ENCODE measurements at places on chromosomes 2 and 18. TPM values are rescaled to one million over a fixed set of nuclear protein-coding genes. Genes with fewer than 3 reads are reported as not detected.

The LPIN1 gene
- 38.4 TPM for total RNA-seq

GRCh38 chr2:216013080-216013909 is at the start of gene MREG:
MREG (minus strand) TSS chr2:216013551; CDS start chr2:216013327, 224 bp downstream.
- DNase-seq: peak; percentile 78

DNA sequence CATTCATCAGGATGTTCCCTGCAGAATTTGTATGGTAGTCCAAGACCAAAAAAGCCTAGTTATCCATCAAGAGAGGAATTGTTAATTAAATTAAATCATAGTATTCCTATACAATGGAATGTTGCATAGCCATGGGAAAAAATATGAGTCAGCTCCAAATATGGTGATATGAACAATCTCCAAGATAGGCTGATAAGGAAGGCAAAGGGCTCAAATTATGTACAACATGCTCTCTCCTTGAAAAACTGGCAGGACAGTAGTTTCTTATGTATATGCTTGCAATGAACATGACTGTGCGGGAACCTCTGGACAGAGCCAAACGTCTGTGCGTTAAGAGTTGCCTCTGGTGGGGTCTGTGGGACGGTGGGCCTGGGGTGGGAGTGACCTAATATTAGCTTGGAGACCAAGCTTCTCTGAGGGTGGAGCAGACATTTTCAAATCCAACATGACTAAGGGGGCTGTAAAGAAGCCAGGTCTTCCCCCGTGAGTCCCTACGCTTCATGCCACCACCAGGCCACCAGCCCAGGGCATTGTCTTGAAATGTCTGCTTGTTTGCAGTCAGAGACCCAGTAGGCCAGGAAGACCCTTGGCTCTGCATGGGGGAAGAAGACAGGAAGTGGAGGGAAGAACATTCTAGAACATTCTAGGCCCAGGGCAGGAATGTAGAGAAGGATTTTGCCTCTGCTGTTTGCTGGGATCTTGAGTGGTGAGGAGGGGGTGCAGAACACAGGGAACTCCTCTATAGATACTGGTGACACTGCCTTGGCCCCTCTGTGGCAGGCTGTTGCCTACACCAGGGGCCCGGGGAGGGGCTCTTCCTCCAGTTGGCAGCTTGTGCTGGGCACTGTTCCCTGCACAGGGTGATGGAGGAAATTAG is 244.0 kb upstream of the HS6ST1 start:
- no peak for DNase-seq

- no peak for DNase-seq
Measured at GRCh38 chr2:74227646-74228045, 29.2 kb downstream of the MTHFD2 start.

The IKZF2 gene
- 11.1 TPM for total RNA-seq

DNA sequence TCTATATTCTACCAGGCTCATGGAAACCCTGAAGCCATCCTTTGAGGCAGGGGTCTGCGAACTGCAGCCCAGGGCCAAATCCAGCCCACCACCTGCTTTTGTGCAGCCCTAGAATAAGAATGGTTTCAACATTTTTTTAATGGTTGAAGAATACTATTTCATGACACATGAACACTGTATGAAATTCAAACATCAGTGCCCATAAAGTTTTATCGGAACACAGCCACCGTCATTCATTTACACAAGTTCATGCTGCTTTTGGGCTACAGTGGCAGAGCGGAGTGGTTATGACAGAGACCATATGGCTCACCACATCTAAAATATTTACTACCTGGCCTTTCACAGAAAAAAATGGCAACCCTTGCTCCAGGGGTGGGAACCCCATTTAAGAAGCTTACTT is 124.2 kb upstream of the EPAS1 start:
- no peak for DNase-seq

GRCh38 chr2:110807522-110807921 is 75.1 kb downstream of the ACOXL start:
- DNase-seq: no peak

DNA sequence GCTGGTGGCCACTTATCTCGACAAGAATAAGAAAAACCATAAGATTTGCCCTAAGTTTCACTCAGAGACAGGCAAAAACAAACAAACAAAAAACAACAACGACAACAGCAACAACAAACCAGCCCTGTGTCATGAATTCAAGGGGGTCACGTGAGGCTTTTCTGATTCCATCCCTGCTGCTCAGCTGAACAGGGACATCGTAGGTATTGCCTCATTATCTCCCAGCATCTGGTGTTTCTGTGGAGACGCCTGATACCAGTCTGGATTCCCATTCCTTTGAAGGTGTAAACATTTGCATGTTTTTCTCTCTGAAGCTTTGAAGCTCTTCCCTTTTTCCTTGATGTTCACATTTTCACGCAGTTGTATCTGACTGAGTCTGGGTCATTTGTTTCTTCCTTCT is 117.4 kb downstream of the KCNF1 start:
- DNase-seq: no peak

DNA sequence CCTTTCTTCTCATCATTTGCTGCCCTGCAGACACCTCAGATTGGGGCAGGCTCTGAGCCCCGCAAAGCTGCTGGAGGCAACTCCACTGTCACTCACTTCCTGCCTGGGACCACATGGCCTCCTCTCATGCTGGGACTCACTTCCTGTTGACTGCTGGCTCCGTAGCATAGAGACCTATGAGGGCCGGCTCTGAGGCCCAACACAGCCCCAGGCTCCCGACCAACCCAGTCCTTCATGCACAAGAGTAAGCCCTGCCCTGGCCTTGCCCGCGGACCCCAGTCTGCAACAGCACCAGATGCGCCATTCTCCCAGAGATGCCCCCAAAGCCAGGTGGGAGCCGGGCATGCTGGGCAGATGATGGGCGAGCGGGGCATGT is 55.7 kb downstream of the DNMT3A start:
- DNase-seq: peak; percentile 49

GRCh38 chr2:31107591-31108300 is 30.5 kb downstream of the GALNT14 start:
- no peak for DNase-seq

The CFAP53 gene
- total RNA-seq: 0.47 TPM

DNA sequence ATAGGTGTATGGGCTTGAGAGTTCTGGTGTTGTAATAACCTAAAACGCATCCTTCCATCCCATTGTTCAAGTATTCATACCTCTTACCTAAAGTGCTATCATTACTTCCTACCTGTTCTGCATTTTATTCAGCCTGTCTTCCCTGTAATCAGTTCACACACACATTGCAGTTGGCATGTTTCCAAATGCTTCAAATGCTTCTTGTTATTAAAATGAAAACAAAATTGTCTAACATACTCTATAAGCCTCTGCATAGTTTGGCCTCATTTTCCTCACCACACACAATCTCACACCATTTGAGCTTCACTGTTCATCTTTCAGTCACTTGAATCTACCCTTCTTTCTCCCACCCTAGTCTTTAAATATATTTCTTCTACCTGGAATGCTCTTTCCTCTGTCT is 1178.2 kb upstream of the NRXN1 start:
- no peak for DNase-seq

The SANBR gene
- 14.9 TPM for total RNA-seq

DNA sequence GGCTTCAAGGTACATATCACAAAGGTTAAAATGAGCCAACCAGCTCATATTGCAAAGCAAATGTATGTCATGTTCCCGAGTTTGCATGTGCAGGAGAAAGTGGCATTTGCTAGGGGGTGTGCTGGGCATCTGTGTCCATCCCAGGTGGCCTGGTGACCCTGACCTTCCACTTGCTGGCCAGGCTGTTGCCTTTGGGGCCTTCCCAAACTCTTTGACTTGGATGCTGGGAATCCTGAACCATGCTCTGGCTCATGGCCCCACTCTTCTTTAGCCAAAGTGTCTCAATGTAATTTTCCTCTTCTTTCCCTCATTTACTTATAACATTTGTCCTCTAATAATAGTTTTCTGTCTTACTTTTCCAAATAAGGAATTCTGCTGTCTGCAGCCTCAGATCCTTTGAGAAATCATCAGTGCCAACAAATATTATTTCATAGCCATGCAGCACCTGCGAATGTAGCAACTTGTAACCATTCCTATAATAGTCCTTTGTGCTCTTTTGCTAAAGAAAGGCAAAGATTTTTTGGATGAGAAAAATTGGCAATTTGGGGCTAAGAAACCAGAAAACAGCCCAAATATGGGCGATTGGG is 64.2 kb downstream of the MTCL1 start:
- no peak for DNase-seq

GRCh38 chr2:180505203-180505602 is 475.2 kb upstream of the UBE2E3 start:
- DNase-seq: no peak

GRCh38 chr2:219531639-219532377 is 11.8 kb downstream of the CHPF start:
- DNase-seq: no peak

The CNTNAP5 gene
- 3.3 TPM for total RNA-seq

GRCh38 chr2:150159300-150159699 is 328.2 kb downstream of the RND3 start:
- DNase-seq: no peak

The DTNA gene
- total RNA-seq: 2.8 TPM

DNA sequence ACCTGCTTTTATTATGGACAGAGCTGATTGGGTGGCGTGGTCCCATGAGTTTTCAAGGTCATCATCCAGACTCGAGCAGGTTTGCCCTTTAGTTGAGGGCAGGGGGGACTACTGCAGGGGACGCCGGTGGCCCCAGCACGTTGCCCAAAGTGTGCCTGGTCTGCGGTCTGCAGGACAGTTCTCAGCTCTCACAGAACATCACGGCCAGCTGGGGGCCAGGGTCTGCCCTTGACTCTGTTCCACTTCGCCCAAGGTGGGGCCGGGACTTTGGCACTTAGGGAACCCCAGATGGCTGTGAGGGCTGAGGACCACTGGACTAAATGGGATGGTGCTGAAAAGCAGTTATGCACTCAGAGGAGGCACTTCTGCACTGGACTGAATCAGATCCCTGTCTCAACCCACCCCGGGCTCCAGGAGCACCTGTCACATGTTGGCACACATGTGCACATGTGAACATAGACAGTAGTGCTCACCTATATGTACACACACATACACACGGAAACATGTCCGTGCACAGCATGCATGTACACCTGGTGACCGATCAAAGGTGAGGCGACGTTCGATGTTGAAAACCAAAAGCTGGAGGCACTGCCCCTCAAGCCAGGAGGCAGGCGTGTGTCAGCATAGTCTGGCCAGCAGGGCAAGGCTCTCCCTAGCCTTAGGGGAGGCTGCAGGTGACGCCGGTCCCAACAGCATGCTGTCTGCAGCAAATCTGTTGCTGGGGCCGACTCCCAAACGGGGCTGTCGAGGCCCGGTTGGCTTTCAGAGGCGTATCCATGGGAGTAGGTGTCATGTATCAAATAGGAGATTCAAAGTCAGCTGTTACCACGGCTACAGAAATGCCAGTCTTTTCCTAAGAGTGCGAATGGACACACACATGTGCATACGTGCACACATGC is 10.2 kb downstream of the ANO7 start:
- DNase-seq: no peak

GRCh38 chr2:84197901-84198300 is 261.2 kb downstream of the SUCLG1 start:
- no peak for DNase-seq

GRCh38 chr2:177629357-177630024 is 236.9 kb downstream of the AGPS start:
- DNase-seq: no peak

The CRYGD gene
- not detected for total RNA-seq

GRCh38 chr2:158091647-158092046 is 10.0 kb upstream of the UPP2 start:
- DNase-seq: no peak

DNA sequence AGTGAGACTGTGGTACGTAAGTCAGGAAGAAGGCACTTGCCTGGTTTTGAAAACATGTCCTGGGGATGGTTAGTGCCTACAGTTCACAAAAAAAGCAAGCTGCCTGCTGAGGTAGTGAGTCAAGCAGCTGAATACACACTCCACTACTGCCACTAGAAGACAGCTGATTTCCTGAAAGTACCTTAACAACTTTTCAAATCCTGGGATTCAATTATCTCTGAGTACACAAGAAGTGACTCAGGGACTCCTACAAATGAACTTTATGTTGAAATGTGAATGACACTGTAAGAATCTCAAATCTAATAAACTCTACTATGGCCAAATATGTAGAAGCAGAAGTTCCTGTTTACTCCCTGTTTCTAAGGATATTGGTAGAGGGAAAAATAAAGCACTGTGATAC is 58.0 kb upstream of the ARL5A start:
- no peak for DNase-seq

GRCh38 chr2:96489663-96490062 is 15.5 kb downstream of the NEURL3 start:
- no peak for DNase-seq

Data from mucosa of descending colon (tissue), 3 donors.